Activated CD8-positive, alpha-beta memory T cell treated with anti-CD3 and anti-CD28 coated beads for 1 hour (primary cell): ENCODE measurements at places on chromosomes 11 and 22.

DNA sequence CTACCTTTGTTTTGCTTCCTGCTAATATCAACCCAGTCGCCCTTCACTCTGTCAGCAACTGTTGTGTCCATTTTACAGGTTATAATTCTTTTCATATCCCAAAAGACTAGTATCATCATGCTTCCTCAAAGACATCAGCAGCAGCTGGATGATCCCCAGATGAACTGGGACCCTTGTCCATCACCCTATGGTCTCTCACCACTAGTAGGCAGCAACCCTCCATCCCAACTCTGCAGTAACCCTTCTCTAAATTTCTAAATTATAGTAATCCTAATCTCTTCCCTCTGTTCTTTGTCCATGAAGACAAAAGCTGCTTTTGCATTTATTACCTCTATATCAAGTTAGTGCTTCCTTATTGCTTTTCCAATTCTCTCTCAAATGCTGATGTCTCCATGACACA lies 1025.8 kb downstream of the FAM181B start:
- no peak for DNase-seq

DNA sequence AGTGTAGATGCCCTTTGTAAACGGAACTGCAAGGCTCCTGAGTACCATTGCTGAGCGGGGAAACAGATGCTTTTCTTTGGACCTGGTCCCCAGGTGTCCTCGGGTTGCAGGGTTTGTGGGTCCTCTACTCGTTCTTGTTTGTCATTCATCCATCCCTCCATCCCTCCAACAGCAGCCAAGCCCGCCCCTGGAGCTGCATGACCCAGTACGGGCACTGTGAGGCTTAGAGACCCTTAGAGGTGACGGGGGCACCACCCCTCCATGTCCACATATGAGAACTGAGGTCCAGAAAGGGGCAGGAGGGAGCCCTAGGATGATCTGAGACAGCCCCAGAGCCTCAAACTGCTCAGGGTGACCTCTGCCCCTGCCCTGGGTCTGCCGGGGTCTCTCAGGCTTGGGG lies 45.4 kb downstream of the WNT11 start:
- no peak for DNase-seq

DNA sequence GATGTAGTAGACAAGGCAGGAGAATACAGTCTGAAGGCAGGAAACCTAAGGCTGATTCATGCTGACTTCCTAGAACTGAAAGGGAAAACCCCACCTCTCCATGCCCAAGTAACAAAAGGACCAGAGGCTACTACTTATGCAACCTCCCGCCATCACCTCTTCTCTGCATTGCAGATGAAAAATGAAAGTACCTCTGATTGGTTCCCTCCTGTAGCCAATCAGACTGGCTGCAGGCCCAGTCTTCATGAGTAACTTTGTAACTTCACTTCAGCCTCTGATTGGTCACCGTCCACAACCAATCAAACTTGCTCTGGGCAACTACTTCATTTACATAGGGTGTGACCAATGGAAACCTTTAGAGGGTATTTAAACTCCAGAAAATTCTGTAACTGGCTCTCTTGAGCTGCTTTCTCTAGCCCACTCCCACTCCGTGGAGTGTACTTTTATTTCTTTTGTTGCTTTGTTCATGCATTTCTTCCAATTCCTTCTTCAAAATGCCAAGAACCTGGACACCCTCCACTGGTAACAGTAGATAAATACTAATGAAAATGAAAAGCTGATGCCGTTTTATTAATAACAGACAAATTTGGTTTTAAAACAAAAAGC lies 5.2 kb upstream of the MAP6 start:
- no peak for DNase-seq

DNA sequence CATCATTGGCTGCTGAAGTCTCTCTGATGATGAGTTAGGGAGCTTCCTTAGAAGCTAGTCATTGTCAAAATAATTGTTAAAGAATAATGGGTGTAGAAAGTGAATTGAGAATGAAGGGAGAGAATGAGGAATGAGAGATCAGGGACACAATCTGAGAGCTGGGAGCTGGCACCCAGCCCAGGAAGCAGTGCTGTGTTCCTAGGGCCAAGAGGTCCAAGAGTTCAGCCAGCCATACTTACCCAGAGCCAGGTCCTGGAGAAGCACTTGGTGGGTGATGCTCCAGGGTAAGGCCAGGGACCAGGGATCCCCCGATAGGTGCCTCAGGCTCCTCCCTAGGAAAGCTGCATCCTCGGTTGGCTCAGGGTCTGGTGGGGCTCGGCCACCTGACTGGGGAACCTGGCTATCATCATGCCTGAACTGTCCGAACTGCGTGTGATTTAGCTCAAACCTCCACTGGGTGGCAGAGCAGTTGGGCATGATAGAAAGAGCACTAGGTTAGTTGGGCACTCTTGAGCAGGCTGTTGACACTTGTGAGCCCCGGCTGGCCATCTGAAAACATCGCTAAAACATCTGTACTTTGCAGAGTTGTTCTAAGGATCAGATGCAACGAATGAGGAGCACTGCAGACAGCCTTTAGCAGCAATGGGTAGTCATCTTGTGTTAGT lies 123.9 kb upstream of the NCAM1 start:
- no peak for DNase-seq

DNA sequence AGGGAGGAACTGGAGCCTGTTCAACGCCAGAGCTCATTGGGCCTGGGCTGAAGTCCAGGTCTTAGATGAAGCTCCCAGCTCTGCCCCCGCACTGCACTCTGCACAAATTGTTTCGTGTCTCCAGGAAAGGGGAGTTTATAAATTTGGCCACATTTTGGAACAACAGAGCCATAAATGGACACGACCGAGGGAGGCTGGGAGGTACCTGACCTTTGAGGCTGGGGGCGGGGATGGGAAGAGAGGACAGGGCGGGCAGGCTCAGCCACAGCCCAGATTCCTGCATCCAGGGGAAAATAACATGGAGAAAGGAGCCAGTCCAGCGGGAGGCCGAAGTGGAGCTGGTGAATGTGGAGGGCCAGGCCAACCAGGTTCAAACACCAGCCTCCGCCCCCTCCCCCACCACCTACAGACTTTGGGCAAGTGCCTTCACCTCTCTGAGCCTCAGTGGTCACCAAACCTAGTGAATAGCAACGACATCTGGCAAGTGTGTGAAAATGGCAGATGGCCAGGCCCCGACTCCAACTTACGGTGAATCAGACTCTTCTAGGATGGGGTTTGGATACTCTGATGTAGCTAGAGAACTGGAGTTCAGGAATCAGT lies 36.8 kb upstream of the SMTN start:
- no peak for DNase-seq

GRCh38 chr11:70805243-70805642 lies 406.9 kb downstream of the CTTN start:
- DNase-seq, result no peak

DNA sequence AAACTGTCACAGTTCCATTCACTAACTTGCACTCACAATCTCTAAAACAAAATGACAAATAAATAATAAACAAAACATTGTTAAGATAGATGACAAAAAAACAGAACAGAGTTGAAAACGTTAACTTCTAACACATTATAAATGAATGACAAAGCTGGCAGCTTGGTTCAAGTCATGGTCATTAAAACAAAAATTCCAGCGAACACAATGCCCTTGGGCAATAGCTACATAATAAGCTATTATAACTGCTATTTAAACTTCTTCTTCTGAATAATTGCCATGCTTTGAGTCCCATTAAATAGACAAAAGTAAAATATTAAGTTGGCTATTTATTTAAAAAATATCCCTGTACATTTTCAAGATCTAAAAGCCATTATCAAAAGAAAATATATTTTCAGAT lies 54.7 kb downstream of the PICALM start:
- no peak for DNase-seq

- no peak for DNase-seq
Measured at GRCh38 chr11:9273376-9274336, 8.5 kb upstream of the DENND5A start.

- DNase-seq, result no peak
Measured at GRCh38 chr22:19275104-19275503, 16.4 kb downstream of the CLTCL1 start.

GRCh38 chr11:130448416-130449309 lies at the start of gene ADAMTS15:
Gene ADAMTS15 (plus strand): TSS chr11:130448645. CDS start chr11:130448974, 329 bp downstream.
- DNase-seq, result no peak

GRCh38 chr11:75428989-75429640 lies 3.9 kb downstream of the KLHL35 start:
- DNase-seq, result no peak

GRCh38 chr22:32552521-32552920 lies 77.9 kb downstream of the FBXO7 start:
- DNase-seq, result no peak

DNA sequence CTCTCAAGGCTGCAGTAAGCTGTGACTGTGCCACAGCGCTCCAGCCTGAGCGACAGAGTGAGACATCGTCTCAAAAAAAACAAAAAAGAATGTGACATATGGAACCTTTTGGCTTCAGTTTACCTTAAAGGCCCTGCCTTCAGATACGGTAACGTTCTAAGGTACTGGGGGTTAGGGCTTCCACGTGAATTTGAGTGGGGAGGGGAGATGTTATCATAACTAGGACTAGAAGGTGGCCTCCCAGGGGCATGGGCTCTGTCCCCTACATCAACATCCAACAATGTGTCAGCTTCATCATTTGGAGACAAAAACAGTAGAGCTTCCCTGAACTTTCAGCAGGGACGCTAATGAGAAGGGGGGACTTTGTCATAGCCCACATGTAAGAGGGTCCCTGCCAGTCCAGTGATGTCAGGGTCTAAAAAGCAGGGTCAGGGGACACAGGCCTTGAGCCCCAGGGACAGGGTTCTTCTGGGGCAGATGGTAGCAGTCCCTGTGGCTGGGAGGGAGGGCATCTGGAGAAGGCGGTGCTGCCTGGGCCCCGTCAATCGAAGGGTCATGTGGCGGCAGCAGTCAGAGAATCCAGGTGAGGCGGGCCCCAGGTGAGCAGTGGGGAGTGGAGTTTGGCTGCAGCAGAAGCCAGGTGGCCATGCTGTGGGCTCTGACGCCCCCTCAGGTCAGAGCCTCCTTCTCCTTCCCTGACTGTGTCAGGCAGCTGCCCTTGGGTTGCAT lies 79.8 kb downstream of the BCR start:
- DNase-seq, result no peak

DNA sequence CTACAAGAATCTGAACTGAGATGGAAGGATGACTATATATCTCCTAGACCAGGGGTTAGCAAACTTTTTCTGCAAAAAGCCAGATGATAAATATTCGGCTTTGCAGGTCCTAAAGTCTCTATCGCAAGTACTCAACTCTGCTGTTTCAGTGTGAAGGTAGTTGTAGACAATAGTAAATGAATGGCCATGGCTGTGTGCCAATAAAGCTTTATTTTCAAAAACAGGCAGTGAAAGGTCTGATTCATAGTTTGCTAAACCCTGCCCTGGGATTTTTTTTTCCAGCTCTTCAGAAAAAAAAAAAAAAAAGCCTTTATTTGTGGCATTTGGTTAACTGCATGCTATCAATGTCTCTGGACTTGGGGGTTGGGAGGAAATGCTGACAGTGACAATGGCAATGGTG lies 37.5 kb downstream of the FAM227A start:
- no peak for DNase-seq

DNA sequence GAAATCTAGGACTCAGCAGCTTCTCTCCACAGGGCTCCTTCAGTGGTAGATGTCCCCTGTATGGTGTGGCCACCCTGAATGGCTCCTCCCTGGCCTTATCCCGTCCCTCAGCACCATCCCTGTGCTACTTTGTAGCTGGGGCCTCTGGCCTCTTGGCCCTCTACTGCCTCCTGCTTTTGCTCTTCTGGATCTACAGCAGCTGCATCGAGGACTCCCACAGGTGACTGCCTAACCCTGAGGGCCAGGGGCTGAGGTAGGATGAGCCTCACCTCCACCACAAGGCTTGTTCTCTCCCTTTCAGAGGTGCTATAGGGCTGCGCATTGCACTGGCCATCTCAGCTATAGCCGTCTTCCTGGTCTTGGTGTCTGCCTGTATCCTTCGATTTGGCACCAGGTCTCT lies 1.8 kb downstream of the TMEM179B start:
- DNase-seq, result no peak

DNA sequence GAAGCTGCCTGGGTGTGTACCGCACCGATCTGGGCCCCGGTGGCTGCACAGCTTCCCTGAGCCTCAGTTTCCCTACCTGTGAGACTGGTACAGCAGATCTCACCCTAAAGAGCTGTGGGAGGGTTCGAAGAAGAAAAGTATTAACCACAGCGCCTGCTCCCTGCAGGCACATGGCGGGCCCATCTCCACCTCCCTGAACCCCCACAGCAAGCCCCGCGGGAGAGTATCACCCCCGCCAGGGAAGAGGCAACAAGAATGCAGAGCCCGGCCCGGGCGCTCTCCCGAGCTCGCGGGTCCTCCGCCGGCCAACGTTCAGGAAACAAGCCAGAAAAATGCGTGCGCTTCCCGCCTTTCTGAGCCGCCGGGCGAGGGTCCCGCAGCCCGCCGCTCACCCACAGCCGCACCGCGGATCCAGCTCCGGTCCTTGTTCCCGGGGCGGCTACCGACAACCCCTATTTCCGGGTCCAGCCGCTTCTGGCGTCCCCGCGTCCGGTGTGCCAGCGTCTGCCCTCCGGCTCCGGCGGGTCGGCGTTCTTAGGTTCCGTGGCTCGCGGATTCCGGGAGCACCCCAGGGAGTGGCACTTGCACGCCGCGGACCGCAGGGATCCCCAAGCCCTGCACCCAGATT lies at the start of gene TOP3B:
Gene TOP3B, minus strand, starts transcription at position 450 of the 628 bp plus-strand sequence. CDS start 7,078 bp downstream, outside the sequence.
- peak; percentile 51 for DNase-seq

GRCh38 chr22:44995105-44995514 lies 14.7 kb downstream of the PHF21B start:
- no peak for DNase-seq

DNA sequence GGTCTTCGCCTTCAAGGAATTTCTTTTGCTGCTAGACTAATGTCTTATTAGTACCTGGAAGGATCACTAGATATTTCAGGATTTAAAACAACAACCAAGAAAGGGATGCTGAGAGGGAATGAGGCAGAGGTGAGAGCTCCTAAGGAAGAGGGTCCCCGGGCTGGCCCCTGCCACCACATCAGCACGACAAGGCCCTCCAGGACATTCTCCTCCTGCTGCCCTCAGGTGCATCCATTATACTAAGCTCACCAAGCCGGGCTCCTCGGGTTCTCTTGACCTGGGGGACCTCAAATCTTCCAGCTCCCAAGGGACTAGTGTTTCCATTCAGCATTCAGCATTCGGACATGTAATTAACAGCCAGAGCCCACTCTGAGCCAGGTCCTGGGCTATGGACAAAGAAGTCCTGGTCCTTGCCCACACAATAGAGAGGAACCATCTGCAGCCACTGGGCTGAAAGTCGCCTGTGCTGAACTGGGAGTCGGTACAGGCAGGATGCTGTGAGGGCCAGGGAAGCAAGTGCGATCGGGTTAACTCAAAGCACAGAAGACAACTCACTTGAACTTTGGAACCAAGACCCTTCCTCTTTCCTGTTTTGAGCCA lies 29.4 kb upstream of the OAF start:
- DNase-seq, result no peak
